ENCODE measurements at places on chromosomes 2 and 18. TPM values are rescaled to one million over a fixed set of nuclear protein-coding genes. Genes with fewer than 3 reads are reported as not detected.
A peak's percentile ranks its signal among the peaks of the same experiment; 100 is the strongest.

The NEMP2 gene
- total RNA-seq = 6.3 TPM

The UGT1A8 gene
- not detected for total RNA-seq

The RESP18 gene
- total RNA-seq = not detected

The CFAP221 gene
- not detected for total RNA-seq

The PROKR1 gene
- total RNA-seq = not detected

The GATA6 gene
- 10.0 TPM for total RNA-seq

The CCDC74B gene
- total RNA-seq = 3.1 TPM

The RAPGEF4 gene
- total RNA-seq = 1.3 TPM

The SGPP2 gene
- not detected for total RNA-seq

The ABCG8 gene
- total RNA-seq = not detected

The DRC1 gene
- total RNA-seq = under 0.01 TPM

DNA sequence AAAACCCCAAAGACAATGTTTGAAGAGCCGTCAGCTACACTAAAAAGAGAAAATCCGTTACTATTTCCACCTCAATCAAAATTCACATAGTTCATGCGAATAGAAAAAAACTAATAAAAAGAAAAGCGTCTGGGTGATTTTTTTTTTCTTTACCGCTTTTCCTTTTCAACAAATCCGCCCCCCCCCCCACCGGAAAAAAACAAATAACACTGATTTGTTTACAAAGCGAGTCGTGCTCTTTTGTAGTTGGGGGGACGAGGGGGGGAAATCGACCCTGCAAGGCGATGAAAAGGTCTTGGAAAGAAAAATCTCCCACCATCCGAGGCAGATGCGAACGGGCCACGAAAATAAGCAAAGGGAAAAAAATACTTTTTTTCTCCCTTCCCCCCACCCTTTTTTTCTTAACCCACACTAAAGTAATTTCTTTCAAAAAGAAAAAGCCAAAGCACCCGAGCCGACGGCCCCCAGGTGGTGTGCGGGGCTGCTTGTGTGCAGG, 638 bp downstream of the ZNF521 start:
- DNase-seq = peak; percentile 10

GRCh38 chr18:52313213-52313612, 26.8 kb upstream of the DCC start:
- DNase-seq = peak; percentile 65

- no peak for DNase-seq
These were observed 47.5 kb upstream of the SPATS2L start for GRCh38 chr2:200258881-200259576.

DNA sequence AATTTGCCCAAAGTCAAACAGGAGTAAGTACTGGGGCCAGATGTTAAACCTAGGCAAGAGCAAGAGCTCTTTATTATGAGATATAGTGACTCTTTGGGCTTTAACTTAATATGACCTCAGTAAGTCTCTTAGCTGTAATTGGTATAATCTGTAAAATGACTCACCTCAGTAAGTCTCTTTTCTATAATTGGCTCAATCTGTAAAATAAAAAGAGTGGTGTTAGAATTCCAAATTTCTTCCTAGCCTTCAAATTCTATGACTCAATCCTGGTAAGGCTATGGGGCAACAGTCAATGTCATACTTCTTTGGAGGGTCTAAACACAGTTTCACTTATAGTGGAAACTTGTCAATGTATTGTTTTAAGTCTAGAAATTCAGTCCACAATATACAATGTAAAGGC, 1608.9 kb upstream of the PIK3C3 start:
- DNase-seq = peak; percentile 6

DNA sequence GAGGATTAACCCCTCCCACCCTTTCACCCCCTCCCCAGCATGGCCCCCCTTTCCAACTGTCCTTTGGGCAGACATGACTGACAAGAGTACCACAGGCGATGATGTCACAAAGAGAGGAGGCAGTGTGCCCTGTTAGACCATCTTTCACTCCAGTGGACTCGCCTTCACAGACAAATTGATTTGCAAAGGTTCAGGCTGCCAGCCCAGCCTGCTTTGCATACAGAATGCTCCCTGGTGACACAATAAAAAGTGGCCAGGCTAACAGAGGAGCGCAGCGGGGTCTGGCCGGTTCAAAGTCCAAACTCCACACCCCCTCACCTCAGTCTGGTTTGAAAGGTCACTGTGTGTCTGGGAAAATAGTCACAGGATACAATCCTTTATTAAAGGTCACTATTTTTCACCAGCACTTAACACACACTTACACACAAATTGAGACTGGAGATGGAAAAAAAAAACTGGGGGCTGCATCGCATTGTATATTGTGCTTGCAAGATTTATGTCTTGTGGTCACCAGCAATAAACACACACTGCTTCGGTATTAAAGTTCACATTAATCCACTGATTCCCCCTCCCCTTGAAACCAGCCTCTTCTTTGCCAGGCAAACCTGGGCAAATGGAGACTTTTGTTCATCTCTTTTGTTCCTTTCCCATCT, 236.9 kb downstream of the BCL11A start:
- no peak for DNase-seq

- peak; percentile 58 for DNase-seq
These were observed 183.6 kb downstream of the THADA start for GRCh38 chr2:43412114-43412753.

DNA sequence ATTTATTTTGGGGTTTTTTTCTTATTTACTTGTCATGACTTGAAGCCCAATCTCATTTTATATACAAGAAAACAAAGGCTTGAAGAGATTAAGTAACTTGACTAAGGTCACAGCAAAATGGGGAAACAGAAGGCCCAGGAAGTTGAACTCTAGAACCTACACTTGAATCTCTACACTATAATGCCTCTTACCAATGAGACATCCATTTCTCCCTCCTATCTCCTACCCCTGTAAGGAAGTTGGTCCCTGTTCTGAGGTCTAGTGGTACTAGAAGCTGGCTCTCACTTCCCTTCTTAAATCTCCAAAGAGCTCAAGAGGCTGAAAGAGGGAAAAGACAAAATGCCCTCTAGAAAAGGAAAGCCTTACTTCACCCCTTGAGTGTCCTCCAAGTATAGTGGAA, 25.5 kb upstream of the IHH start:
- no peak for DNase-seq

GRCh38 chr18:36758623-36759022, 70.2 kb downstream of the TPGS2 start:
- no peak for DNase-seq

DNA sequence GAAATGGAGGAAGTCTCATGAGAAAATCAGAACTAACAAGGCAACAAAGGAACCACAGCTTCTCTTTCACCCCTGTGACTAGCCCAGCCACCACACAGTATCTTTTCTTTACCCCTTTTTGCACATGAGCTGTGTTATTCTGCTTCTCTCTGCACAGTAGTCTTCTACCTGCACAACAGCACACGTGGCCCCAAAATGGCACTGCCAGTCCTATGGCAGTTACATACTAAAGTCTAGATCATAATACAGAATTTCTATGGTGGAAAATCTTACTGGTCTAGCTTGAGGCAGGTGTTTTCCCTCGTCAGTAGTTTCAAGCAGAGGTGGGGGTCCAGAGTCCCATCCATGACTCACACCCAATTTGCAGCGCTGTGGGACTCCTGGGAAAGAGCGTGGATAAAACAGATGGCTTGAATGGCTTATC, 177.7 kb downstream of the DIS3L2 start:
- no peak for DNase-seq

DNA sequence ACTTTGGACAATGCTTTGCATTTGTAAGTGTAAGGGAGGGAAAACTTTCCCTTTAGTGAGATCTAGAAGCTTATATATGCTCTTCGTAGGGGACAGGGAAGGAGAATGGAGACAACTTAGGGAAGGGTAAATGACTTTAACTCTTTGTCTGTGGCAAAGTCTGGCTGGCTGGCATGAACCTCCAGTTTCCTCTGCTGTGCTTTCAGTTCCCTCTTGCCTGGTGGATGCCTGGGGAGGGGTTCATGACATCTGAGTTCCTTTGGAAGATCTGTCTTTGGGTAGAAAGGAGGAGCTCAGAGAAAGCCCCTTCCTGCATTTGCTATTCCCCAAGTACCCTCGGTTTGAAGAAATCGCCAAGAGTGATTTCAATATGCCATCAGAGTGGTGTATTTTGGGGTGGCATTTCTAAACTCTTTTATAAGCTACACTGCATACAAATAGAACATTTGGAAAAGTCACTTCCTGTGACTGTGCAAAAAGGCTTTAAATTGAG, 143.6 kb downstream of the VAPA start:
- no peak for DNase-seq

DNA sequence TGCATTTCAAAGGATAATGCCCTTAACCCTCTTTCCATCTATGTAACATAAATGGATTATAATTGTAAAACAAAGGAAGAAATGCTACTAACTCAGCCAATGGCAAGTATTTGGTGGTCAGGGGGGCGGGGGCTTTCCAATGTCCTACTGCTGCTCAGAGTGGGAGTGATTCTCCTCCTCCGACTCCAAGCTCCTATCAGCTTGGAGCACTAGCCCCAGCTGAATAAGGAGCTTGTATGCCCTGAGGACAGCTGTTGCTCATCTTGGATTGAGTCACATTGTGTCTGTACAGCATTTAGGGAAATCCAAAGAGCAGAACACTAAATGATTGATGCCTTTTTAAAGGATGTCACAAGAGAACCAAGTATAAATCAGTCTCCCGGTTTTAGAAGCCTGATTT, 105.6 kb upstream of the ZNF521 start:
- DNase-seq = peak; percentile 52

DNA sequence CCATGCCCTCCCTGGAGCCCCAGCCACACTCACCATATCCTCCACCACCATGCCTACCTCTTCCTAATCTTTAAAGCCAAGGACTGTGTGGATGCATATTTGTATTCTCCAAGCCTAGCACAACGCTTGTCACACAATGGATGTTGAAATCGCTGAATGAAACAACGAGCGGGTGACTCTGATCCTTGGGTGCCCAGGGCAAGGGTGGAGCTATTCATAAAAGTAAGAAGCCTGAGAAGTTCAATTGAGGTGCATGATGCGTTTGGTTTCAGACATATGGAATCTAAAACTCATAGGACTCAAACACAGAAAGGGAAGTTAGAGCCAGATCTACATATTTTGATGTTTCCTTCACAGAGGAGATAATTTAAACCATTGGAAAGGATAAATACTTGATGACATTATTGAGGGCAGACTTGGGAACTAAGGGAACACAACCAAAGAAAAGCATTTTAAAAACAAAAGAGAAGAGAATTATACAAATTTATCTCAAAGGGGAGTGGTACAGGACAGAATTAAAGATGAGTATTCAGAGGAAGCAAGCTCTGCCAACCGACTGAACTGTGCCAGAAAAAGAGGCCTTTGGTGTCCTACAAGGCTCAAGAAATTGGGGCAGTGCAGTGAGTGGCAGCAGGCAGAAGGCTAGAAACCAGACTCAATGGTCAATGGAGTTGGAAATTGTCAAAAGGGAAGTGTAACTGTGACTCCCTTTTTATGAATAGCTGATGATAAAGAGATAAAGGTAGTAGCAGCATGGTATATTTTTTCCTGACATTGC, 200.6 kb upstream of the NCKAP5 start:
- DNase-seq = no peak

DNA sequence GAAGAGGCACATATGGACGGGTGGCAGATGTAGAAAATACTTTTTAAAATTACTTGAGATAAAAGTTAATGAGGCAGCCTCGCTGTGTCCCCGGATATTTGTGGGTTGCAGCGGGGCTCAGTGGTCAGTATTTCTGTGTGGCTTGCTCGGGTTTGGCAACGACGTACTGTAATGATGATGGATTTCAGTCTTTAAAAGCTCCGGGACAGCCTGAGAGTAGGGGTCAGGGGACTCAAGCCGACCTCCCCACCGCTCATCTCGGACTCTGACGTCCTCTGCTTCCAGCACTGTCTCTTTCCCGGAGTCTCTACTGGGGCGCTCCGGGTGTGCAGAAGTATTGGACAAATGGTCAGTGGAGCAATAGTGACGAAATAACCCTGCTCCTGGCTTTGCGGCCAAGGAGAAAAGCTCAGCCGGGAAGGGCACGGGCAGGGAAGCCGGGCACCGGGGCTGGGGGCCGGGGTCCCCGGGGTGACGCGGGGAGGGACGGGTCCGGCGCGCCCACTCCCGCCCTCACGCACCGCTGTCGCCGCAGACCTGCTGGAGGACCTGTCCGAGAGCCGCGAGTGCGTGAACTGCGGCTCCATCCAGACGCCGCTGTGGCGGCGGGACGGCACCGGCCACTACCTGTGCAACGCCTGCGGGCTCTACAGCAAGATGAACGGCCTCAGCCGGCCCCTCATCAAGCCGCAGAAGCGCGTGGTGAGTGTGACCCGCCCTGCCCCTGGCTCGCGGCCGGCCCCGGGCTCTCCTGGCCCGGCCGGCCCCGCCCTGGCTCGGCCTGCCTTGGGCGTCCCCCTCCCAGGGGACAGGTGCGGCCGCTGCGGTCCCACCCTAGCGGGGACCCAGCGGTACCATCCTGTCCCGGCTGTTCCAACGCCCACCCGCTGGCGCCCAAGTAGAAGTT, 7.3 kb downstream of the GATA6 start:
- no peak for DNase-seq

DNA sequence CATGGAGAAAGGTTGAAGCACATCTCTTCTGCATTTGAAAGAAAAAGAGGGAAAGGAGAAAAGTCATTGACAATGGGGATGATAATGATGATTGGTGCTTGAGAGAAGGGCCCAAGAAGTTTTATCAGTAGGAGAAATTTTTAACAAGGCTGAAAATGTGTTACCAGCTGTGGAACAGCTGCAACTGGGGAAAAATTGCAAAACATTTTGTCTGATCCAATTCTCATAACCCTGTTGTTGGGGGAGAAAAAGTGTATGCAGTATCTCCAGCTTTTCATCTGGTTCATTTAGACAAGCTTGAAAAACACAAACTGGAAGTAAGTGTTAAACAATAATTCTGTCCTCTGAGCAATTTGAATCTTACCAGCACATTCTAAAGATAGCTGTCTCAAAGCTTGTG, 92.7 kb downstream of the CSRNP3 start:
- DNase-seq = no peak

GRCh38 chr2:188138313-188138712, 153.4 kb upstream of the GULP1 start:
- no peak for DNase-seq

- DNase-seq = no peak
These were observed 142.9 kb upstream of the KLF7 start for GRCh38 chr2:207308519-207309224.
